ENCODE measurements at places on chromosomes 7 and 10. TPM values are rescaled to one million over a fixed set of nuclear protein-coding genes. Genes with fewer than 3 reads are reported as not detected.
A peak's percentile ranks its signal among the peaks of the same experiment; 100 is the strongest.

Gene UPK3B
- total RNA-seq = 1.2 TPM

Gene NUTM2B
- 1.1 TPM for total RNA-seq

GRCh38 chr7:76086070-76086469 is 38.2 kb downstream of the MDH2 start:
- DNase-seq = no peak

GRCh38 chr7:42886129-42886528 is 25.7 kb downstream of the C7orf25 start:
- no peak for DNase-seq

GRCh38 chr10:90960355-90960814 is 39.5 kb upstream of the ANKRD1 start:
- no peak for DNase-seq

Gene PRTFDC1
- total RNA-seq = 0.11 TPM

Gene CUBN
- total RNA-seq = 0.30 TPM

DNA sequence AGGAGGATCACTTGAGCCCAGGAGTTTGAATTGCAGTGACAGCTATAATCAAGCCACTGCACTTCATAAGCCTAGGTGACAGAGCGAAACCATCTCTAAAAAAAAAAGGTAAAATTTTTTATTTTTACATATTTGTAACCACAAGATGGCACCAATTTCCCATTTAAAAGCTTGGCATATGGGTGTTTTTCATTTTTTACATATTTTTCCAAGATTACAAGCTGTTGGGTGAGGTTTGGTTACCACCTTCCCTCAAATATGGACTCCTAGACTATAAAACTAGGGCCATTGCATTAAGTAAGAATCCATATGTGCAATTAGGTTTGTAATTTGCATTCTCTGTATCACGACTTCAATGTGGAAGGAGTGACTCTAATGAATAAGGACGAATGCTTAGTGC is 129.3 kb upstream of the ACBD5 start:
- DNase-seq = no peak

- no peak for DNase-seq
Observed at GRCh38 chr10:33804584-33804983, 470.1 kb upstream of the NRP1 start.

Gene SPDYE9
- not detected for total RNA-seq

Gene AP5Z1
- total RNA-seq = 41.5 TPM

- no peak for DNase-seq
Observed at GRCh38 chr10:110137142-110137545, 70.3 kb upstream of the MXI1 start.

- no peak for DNase-seq
Observed at GRCh38 chr10:3173171-3173878, 743 bp upstream of the PITRM1 start.

GRCh38 chr10:308101-308500 is 172.8 kb downstream of the ZMYND11 start:
- DNase-seq = no peak

Gene SPDYE8
- not detected for total RNA-seq

DNA sequence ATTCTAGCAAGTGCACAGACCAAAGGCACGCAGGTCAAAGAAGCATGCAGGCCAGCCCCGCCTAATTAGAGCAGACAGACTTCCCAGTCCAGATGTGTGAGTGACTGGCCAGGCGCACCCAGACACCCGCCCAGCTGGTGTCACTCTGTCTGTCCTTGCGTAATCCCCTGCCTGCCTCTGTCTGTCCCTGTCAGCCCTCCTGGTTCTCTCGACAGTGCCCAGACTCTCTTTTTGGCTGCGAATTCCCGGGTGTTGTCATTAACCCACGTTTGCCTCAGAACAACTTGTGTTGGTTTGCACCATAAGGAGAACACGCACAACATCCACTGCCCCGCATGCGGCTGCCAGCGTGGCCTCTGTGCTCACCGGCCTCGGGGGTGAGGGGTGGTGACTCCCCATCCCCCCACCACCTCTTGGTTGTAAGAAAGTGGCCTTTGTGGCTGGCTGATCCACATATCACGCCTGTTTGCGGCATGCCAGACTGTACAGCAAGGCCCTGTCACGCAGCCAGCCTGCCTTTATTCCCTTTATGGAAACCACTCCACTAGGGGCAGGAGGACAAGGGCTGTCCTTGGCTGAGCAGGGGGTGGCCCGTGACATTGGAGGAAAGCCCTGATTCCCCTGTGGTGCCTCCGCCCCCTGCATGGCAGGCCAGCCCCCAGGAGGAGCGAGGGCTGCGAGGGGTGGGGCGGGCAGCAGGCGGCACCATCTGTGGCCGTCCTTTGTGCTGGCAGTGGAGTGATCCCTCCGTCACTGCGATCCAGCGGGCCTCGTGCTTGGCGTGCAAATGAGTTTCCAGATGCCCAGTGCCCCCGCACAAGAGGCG is 72.8 kb upstream of the PPIF start:
- DNase-seq = no peak

GRCh38 chr7:86747698-86748097 is 104.0 kb downstream of the GRM3 start:
- no peak for DNase-seq

DNA sequence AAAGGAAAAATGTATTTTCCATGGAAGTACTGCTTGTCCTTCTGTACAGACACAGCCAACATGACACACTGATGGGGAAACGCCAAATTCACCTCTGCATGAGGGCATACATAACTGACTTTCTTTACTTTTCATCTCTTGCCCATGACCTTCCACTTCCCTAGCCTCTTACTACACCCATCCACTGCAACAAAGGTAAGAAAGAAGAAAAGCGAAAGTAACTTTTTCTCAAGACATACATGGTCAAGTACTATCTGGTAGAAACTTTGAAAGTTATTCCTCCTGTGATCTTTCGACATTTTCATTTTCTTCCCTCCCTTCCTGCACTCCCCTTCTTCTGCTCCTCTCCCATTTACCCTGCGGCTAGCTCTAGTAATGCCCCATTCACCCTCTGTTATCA is 130.8 kb downstream of the USP6NL start:
- no peak for DNase-seq

GRCh38 chr10:58994226-58995057 is 182.0 kb upstream of the PHYHIPL start:
- no peak for DNase-seq

Gene GJD4
- total RNA-seq = not detected

DNA sequence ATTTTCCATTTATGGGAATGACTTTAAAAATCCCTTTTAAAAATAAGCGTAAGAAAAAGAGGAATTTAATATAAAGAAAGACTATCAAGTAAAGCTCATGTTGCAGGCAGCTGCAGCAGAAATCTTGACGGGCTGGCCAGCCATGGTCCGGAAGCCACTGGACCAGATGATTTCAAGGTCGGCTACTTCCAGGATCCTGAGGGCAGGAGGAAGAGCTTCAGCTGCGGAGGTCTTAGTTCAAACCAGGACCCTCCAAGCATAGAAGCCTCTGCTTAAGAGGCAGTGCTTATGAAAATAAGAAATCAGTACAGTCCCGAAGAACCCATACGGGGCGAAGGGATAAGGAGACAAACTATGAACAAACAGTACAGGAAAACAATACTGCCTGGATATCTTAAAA is 220.2 kb upstream of the CELF2 start:
- no peak for DNase-seq

DNA sequence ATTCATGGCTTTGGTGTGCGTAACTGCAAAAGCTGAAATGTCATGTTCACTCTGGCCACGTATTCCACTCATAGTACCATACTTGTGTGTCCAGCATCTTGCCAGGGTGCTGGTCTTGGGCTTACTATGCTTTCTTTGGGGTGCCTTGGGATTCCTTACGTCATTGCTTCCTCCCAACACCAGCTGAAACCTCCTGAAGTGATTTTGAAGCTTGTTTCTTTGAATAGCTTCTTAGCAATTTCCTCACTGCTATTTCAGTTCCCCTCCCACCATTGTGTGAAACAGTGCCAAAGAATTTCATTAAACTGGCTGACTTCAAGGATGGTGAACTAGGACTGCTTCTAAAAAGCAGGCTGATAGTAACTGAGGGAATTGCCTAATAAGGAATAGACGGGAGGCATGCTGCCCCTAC is 36.9 kb downstream of the ENTPD1 start:
- no peak for DNase-seq

Gene AMPH
- total RNA-seq = 0.14 TPM

DNA sequence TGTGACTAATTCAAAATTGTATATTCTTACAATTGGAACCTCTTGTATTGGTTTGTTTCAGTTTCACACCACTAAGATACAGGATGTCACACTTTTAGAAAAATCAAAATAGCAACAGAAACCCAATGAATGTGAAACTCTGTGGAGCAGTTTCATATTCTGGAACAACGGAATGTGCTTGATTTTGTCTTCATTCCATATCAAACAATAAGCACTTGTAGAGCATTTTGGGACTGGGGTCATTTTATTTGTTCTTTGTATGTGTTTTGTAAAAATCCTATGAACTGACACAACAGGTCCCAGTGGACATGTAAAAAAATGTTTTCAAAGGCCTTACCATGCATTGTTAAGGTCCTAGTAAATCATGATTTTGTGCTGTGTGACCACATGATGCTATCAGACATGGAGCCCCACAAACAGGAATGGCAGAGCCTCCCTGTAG is 123.1 kb downstream of the DKK1 start:
- DNase-seq = no peak

Gene PTPRN2
- 1.1 TPM for total RNA-seq

Gene CALML3
- not detected for total RNA-seq

DNA sequence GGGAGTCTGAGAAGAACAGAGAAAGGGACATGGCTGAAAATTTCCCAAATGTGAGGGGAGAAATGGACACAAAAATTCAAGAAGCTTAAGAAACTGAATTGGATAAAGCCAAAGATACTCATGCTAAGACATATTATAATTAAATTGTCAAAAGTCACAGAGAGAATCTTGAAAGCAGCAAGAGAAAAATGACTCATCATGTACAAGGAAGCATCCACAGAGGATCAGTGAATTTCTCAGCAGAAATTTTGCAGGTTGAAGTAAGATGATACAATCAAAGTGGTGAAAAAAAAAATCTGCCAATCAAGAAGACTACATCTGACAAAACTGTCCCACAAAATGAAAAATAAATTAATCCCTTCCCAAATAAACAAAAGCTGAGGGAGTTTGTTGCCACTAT is 56.8 kb downstream of the MPP7 start:
- no peak for DNase-seq

Gene OR2F1
- total RNA-seq = not detected

Gene HTR7
- not detected for total RNA-seq

DNA sequence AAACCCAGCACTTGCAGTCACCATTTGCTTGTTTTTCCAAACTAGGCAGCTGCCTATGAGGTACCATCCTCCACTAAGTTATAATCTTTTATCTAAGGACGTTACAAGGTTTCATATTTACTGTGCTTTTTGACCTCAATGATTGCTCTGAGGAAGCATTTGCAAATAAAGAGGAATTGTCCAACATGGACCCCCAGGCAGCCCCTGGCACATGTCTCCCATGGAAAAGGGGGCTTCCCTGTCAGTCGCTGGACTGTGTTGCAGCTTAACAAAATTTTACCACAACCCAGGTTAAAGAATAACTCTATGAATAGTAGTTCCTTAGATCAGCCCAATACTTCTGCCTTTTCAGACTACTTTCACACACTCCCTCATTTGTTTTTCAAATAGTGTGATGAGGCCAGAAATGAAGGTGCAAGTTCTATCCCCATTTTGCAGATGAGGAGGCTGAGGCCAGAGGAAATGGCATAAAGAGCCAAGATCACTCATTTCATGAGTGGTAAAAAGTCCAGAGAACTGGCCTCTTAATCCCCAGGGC is 52.8 kb upstream of the ZPBP start:
- DNase-seq = no peak

DNA sequence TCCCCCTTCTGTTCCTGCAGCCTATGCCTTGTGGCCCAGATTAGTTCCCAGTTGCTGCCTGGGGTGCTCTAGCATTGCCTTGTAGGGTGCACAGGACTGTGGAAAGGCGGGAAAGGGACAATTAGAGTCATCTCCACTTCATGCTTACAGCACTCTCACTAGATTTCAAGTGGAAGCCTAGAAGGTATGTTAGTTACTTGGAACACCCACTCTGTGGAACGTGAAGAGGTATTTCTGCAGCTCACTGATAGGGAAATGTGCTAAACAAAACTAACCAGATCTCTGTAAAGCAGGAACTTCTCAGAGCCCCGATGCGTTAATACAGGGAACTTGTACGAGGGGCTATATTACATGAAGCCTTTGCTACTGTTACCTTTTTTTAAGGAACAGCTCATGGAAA is 19.4 kb downstream of the STMP1 start:
- no peak for DNase-seq

DNA sequence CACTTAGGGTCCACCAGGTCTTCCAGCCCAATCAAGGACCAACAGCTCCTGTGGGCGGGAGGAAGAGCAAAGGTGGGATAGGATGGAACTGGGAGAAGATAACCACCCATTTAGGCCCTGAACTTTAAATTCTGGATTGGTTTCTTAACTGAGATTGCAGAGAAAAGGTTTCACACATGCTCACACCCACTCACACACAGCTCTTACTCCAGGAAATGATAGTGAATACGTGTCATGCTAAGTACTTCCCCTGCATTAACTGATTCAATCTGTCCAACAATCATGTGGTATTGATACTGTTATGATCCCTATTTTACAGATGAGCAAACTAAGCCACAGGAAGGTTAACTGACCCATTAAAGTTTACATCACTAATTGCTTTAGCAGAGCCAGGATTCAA is 4.6 kb upstream of the CYP3A4 start:
- DNase-seq = no peak

Gene LLCFC1
- not detected for total RNA-seq

GRCh38 chr7:41592236-41592635 is 110.7 kb downstream of the INHBA start:
- no peak for DNase-seq

DNA sequence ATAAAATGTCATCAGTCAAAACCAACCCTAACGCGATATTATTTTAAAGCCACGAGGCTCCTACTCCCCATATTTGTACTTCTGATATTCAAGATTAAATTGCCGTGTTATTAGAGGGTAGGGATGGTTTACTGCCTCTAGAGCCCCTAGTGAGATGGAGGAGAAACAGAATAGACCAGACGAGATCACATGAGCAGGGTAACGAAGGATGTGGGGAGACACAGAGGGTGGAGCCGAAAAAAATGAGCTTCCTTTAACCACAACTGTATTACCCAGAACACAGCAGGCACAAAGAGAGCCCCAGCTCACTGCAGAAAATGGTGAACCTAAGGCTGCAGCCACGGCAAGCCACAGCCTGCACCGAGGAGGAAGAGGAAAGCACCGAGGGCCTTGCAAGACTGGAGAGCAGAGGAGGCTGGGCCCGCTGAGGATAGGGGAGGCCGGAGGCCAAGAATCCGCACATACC is 14.3 kb downstream of the ZC3HAV1 start:
- peak; percentile 87 for DNase-seq

- DNase-seq = no peak
Observed at GRCh38 chr10:14916600-14916999, 37.3 kb downstream of the DCLRE1C start.

- DNase-seq = no peak
Observed at GRCh38 chr10:15609246-15609645, 110.5 kb downstream of the ITGA8 start.

GRCh38 chr10:53487019-53487983 is 714.7 kb upstream of the MBL2 start:
- DNase-seq = no peak

DNA sequence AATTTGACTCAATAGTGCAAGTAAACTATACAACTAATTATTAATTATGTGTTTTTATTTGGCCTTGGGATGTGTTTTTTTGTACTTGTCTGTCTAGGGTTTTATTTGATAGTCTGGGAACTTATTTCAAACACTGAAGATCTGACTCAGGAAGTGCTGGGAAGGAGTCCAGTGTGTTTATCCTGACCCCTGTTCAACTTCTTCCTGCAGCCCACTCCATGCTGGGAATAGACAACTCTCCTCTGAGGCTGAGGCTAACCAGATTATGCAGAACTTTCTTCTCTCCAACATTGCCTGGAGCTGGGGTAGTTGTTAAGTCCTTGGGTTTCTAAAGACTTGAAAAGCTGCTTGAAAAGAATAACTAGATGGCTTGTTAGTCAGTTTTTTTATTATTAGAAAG is 6.9 kb downstream of the CISD1 start:
- DNase-seq = no peak

Data from activated T-helper 2 cell treated with anti-CD3 and anti-CD28 coated beads, Interferon-gamma antibody, Interleukin-2, Interleukin-4, amounts not matched to agents 10 μg/mL and 5 μg/mL and 100 μg/mL, durations not matched to agents 14 hours and 24 hours and 36 hours (primary cell).